ENCODE measurements at places on chromosomes 7 and 10. TPM values are rescaled to one million over a fixed set of nuclear protein-coding genes. Genes with fewer than 3 reads are reported as not detected.

The SFTPA1 gene
- total RNA-seq, result not detected

The HOXA13 gene
- not detected for total RNA-seq

The SOSTDC1 gene
- not detected for total RNA-seq

The BLNK gene
- not detected for total RNA-seq

The PTF1A gene
- total RNA-seq, result not detected
